ENCODE measurements at places on chromosomes 2 and 18. TPM values are rescaled to one million over a fixed set of nuclear protein-coding genes. Genes with fewer than 3 reads are reported as not detected.

FBXO41 gene
- 3.5 TPM for polyA plus RNA-seq

- no peak for DNase-seq
Measured at GRCh38 chr2:181334158-181334826, 122.9 kb upstream of the ITGA4 start.

DNA sequence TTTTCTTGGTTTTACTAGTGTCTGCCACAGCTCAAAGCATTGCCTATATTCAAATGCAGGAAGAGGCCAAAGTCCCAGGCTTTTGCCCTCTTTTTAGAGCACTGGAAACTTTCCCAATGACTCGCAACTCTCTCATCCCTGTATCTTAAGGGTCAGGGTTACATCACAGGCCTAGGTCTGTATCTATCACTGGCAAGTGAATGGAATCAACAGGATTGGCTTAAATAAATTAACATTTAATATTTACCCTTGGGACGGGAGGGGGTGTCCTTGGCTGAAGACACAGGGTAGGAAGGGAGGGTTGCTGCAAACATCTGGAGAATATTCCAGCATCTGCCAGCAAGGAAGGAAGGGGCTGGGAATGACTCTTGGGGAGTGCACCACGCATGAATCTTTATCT lies 242.6 kb downstream of the SLC4A3 start:
- no peak for DNase-seq

GRCh38 chr2:139360654-139361053 lies 580.5 kb upstream of the NXPH2 start:
- no peak for DNase-seq

PLB1 gene
- 0.10 TPM for polyA plus RNA-seq

DNA sequence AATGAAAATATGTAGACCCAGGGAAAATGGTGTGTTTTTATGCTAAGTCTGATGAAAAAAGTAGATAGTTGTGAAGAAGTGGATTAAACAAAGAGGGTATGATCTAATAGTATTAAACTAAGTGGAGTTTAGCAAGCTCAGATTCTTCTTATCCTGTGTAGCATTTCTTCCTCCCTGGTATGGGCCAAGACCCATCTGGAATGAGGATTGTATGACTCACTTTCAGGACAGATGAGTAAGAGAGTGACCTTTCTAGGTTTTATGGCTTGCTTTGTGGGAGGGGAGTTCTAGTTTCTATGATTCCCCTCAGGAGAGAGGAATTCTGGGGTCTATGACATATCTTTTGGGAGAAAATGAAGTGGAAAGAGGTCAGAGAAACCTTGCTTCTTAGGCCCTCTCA lies 550.1 kb downstream of the SPAG16 start:
- no peak for DNase-seq

DNA sequence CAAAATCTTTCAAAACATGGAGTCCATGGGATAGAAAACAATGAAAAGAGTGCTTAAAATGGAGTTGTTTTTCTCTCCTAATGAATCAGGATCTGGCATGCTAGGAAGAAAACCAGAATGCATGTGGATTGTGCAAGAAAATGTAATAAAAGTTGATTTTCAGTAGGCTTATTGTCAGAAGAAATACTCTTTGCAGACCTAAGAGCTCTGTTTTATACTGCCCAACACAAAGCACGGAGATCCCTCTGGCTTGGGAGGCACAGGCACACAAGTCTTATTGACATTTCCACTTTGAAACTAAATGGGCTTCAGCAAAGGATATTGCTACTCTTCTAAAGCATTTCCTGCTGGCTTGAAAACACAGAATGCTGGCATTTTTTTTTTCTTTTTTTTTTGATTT lies 15.5 kb upstream of the DAPL1 start:
- DNase-seq: no peak

AQP12B gene
- polyA plus RNA-seq: not detected

- DNase-seq: no peak
Measured at GRCh38 chr18:50397023-50397422, 22.2 kb downstream of the SKA1 start.

UGT1A10 gene
- not detected for polyA plus RNA-seq

DNA sequence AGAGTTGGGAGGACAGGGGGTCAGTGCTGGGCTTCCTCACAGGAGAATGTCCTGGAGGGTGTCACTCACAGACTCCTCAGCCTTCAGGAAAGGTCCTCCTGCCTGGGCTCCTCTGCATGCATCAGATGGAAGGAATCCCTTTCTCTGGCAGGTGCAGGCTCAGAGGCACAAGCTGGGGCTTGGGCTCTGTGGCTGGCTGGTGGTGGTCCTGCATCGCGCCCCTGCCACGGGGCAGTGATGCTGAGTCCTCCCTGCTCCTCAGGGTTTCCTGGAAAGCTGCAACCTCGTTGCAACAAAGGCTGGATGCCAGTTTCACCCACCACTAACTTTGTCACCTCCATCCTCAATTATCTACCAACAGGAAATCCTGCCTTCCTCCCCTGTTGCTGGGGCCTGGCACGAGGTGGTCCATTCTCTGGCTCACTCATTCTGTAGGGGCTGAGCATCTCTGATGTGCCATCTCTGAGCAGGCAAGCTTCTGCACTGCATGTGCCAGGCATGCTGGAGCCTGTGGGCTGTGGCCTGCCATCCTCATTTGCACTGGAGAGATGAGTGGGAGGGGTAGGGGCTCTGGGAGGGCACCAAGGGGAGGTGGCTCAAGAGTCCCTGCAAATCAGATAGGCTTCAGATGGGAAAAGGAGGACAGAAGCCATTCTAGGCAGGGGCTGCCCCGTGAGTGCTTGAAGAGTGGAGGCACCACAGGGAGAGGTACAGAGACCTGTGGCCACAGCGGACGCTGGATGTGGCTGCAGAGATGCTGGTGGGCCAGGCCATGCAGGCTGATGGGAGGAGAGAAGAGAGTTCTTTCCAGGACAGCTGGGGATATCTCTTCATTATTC lies 272.6 kb upstream of the HS6ST1 start:
- no peak for DNase-seq

DNA sequence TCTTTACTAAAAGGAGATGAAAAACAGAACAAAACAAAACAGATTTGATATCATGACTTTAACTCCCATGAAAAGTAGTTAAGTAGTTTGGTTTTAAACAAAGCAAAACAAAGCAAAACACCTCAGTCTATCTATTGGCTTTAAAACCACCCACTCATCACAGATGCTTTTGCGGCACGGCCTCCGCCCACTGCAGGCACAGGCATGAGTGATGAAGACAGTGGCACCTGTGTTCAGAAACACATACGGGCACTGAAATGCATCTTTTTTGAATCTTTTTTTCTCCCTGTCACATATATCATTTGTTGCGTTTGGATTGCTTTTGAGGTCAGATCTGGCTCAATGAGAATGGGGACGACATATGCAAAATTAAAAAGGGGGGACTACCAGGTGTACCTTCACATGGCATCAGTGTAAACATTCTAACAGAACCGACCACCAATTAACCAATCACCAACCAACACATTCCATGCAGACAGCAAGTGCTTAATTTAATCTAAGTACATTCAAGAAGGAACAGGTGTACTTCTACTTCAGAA lies 147.4 kb upstream of the REV1 start:
- no peak for DNase-seq

SERPINB3 gene
- not detected for polyA plus RNA-seq

DNA sequence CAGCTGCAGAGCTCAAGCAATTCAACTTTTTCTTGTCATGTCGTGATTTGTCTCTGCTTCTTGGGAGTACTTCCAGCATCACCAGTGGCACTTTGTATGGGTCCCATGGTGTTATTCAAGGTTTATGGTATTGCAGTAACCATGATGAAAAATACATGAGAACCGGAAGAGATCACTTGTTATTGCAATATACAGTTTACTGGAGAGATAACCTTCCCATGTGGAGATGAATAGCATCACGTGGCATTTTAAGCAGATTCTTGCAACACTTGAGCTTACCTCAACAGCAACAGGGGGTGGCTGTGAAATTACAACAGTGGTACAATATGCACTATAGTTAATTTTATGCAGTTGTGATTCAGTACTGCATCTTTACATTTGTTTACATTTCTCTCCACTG lies 97.4 kb downstream of the APOB start:
- DNase-seq: no peak

GRCh38 chr18:8868779-8869415 lies 163.5 kb downstream of the MTCL1 start:
- DNase-seq: no peak

- DNase-seq: no peak
Measured at GRCh38 chr2:173773076-173773475, 192.1 kb downstream of the SP3 start.

DNA sequence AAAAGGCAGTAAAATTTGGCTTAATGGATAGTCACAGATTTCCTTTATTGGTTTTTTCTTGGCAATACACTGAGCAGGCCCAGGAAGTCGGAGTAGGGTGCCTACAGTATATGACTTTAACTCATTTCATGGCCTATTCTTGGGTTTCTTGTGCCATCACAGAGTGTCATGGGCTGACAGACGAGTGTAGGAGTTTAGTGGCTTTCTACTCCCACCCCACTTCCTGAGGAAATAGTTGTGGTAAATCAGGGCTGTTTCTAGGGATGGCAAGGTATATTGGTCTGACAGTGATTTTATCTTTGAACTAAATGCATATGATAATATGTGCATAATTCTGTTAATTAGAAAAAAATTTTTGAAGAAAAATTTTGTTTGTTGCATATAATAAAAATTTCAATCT lies 100.1 kb downstream of the PLCL1 start:
- DNase-seq: no peak

SMIM21 gene
- not detected for polyA plus RNA-seq

- DNase-seq: no peak
Measured at GRCh38 chr2:176407706-176408105, 138.5 kb downstream of the MTX2 start.

TCF23 gene
- not detected for polyA plus RNA-seq

GRCh38 chr18:10190564-10190963 lies 263.9 kb upstream of the APCDD1 start:
- DNase-seq: no peak

- no peak for DNase-seq
Measured at GRCh38 chr18:2412281-2412680, 159.0 kb downstream of the METTL4 start.

GRCh38 chr2:152434395-152435182 lies 99.6 kb downstream of the FMNL2 start:
- DNase-seq: no peak

- DNase-seq: no peak
Measured at GRCh38 chr2:71505770-71506140, 52.4 kb downstream of the DYSF start.

DNA sequence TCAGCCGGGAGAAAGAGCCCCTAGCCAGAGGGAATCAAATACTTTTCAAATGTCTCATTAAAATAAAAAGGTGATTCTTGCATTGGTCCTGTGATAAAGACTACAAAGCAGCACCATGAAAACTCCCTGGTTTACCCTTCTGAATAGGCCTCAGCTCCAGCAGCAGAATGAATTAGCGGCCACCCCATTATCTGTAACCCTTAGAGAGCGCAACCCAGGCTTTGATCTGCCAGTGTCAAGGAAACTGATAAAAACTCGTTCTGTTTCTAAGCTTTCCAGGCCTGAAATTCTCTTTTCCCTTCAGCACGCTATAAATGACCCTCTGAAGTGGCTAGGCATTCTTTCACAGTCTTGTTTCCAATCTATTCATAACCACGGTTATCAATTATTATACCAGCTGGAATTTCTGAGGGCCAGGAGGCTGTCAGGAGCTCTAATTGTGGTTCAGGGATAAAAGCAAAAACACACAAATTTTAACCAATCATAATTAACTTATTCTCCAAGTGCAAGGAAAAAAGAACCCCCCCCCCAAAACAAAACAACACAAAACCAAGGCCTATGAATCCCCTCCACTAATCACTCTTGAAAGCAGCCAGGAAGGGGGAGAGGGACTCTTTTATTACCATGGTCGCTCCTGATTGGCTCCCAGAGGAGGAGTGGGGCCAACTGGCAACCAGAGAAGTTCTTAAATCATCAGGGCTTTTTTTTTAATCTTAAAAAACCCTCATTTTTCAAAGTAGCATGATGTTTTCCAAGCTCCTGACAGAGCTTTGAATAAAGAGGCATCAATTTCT lies 258.9 kb downstream of the CYRIA start:
- DNase-seq: no peak

ACTR1B gene
- 55.1 TPM for polyA plus RNA-seq

GRCh38 chr2:158740621-158741020 lies 54.5 kb upstream of the DAPL1 start:
- no peak for DNase-seq

DNA sequence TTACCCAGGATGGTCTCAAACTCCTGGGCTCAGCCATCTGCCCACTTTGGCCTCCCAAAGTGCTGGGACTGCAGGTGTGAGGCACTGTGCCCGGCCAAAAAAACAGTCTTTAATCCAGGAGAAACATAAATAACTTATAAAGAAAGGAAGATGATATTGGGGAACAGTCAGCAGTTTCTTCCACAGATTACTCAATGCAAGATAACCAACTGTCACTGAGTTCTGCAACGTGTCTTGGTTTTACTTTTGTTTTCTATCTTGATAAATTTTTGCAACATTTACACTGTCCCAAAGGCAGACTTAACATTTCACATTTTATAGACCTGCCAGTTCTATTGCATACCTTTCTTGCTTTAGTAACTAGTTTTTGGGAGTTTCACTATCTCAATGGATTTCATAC lies 71.1 kb downstream of the ANKRD44 start:
- DNase-seq: no peak

DNA sequence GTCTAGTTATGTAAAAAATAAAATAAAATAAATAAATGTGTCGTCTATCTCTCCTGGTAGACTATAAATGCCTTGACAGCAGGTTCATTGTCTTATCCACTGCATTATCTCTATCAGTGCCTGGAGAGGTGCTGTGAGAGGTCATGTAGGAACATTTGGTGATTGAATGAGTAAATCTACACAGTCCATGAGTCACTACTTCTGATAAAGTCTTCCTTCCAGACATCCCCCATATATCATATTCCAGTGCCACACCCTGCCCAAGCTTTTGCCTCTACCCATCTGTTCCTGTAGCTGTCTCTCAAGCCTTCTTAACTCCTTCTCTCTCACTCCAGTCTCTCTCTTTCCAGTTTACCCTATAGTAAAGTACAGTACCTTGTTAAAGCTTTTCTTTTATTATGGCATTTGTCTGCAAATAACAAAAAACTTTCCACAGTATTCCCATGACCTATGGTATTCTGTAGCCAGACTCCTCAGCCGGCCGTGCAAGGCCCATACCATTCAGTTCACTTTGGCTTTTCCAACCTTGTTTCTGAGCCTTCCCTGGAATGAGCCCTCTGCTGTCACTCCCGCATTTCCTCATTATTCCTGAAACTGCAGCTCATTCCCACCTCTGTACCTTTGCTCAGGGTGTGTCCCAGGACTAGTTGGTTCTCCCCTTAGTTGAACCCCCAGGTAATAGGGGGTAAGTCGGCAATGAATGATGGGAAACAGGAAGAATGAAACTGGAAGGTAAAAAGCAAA lies 37.5 kb downstream of the ANXA4 start:
- DNase-seq: no peak

- no peak for DNase-seq
Measured at GRCh38 chr2:101706819-101707177, 9.3 kb downstream of the MAP4K4 start.

GRCh38 chr2:69789772-69790600 lies 39.5 kb upstream of the GMCL1 start:
- DNase-seq: no peak

GRCh38 chr2:78068808-78069207 lies 546.6 kb upstream of the LRRTM4 start:
- DNase-seq: no peak

AOX1 gene
- 4.6 TPM for polyA plus RNA-seq

TAF1B gene
- 8.3 TPM for polyA plus RNA-seq

Data from SK-N-SH (cell line).